ENCODE measurements at places on chromosomes 5 and 9. TPM values are rescaled to one million over a fixed set of nuclear protein-coding genes. Genes with fewer than 3 reads are reported as not detected.

- DNase-seq: no peak
Observed at GRCh38 chr9:86200599-86201162, 58.8 kb downstream of the C9orf153 start.

- DNase-seq: no peak
Observed at GRCh38 chr9:97575673-97576200, 57.4 kb downstream of the TSTD2 start.

- DNase-seq: no peak
Observed at GRCh38 chr9:94801681-94802080, 75.2 kb downstream of the AOPEP start.

MEF2C gene
- polyA plus RNA-seq: 1.0 TPM

UNC5A gene
- polyA plus RNA-seq: not detected

CDC20B gene
- polyA plus RNA-seq: not detected

Measured in CD4-positive, alpha-beta memory T cell (primary cell).